Activated naive CD4-positive, alpha-beta T cell treated with anti-CD3 and anti-CD28 coated beads, Interleukin-2, amount 50 U/mL, for 16 hours (primary cell): ENCODE measurements at places on chromosomes 11 and 22.

GRCh38 chr11:95991545-95991944 is 67.6 kb upstream of the MTMR2 start:
- no peak for DNase-seq

- DNase-seq = no peak
Measured at GRCh38 chr11:31870609-31871309, 59.6 kb upstream of the PAX6 start.

- no peak for DNase-seq
Measured at GRCh38 chr11:43845816-43846215, 34.8 kb upstream of the ALKBH3 start.

DNA sequence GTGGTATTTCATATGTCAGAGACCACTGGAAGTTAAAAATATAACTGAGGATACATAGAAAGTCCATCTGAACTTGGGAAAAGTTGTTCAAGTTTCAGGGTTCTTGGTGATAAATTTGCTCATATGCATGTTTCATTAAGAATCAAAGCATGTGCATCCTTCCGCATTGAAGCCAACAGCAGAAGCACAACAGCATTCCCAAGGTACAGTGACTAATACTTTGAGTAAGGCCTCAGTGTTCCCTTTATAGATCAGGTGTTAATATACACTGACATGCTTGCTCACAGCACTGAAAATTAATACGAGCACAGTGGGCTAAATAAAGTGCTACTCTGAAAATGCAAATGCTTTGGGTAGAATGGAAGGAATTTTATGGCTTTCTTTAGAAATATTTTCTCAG is 691.1 kb downstream of the METTL15 start:
- no peak for DNase-seq

DNA sequence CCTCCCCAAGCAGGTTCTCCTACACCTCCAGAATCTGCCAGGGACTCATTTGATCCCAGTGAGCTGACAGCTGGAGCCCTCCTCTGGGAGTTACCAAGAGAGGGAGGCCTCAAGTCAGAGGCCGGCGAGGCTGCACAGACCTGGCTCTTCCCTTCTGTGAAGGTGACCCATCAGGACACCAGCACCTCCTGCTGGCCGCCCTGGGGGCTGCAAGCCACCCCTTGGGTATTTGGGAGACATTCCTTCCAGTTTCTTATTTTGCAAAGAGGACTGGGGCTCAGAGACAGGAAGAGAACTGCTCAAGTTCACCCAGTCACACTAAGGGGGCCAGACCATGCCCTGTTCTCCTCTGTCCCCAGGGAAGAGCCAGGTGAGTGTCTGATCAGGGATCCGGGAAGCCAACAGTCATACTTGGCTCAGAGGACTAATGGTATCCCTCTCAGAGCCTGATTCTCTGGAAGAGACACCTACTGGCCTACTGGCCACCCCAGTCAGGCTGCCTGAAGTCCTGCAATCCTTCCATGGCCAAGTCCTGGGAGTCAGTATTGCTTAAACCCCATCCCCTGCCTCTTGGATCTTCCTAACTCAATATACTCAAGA is 40.5 kb upstream of the RIC3 start:
- DNase-seq = no peak

DNA sequence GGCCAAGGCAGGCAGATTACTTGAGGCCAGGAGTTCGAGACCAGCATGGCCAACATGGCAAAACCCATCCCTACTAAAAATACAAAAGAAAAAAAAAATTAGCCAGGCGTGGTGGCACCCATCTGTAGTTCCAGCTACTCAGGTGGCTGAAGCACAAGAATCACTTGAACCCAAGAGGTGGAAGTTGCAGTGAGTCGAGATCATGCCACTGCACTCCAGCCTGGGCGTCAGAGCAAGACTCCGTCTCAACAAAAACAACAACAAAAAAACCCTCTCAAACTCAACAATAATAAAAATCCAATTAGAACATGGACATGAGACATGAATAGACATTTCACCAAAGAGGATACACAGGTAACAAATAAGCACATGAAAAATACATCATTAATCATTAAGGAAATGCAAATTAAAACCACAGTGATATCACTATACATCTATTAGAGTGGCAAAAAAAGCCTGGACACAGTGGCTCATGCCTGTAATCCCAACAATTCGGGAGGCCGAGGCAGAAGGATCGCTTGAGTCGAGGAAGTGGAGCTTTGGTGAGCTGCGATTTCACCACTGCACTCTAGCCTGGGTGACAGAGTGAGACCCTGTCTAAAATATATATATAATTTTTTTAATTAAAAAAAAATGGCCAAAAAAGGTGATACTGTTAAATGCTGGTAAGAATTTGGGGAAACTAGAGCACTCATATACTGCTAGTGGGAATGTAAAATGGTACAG is 12.7 kb upstream of the SEPTIN5 start:
- DNase-seq = no peak

- DNase-seq = no peak
Measured at GRCh38 chr22:35997438-35997837, 31.2 kb downstream of the RBFOX2 start.

DNA sequence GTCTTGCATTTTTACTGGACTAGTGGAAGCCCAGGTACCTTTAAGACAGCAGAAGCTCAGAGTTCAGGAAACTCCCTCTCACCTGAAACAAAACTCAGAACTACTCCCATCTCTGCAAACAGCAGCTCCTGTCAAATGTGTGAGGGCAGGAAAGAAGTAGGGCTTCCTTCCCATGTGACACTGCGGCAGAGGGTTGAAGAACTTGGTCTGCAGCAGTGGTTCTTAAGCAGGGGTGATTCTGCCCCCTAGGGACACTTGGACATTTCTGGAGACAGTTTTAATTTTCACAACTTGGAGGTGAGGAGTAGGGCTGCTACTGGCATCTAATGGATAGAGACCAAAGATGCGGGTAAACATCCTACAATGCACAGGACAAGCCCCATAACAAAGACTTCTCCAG is 63.4 kb downstream of the RCN1 start:
- DNase-seq = no peak

DNA sequence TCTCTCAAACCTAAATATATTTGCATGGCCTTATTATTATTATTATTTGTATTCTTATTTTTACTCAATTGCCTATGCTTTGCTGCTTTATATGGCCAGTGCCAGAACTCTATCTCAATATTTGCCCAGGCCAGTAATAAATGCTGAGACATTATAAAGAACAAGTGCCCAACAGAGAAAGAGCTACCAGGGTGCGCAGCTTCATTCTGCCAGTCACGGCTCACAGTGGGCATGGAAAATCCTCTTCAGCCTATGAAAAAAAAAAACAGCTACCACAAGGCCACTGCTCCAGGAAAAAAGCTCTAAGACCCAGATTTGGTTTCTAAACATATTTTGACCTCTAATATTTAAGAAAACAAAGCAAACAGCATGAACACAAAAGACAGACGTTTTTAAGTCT is 1223.6 kb downstream of the LRRC4C start:
- no peak for DNase-seq

GRCh38 chr11:69985641-69986439 is 92.3 kb upstream of the ANO1 start:
- DNase-seq = no peak

- DNase-seq = peak; percentile 31
Measured at GRCh38 chr11:43868852-43869567, 11.6 kb upstream of the ALKBH3 start.

DNA sequence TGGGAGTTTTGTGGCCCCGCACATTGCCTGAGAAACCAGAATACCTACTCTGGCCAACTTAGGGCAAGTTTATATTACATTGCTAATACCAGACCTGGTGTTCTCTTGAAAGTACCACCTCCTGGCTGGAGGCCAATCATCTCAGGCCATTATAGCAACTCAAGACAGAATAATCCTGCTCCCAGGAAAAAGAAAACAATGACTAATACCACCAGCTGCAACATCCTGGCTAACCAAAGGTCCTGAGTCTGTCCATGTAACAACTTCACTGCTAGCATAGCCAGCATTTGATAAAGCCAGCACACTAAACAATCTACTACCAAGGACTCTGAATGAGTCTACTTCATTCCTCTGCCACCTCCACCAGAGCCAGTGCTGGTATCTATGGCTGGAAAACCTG is 1298.7 kb upstream of the CNTN5 start:
- no peak for DNase-seq

DNA sequence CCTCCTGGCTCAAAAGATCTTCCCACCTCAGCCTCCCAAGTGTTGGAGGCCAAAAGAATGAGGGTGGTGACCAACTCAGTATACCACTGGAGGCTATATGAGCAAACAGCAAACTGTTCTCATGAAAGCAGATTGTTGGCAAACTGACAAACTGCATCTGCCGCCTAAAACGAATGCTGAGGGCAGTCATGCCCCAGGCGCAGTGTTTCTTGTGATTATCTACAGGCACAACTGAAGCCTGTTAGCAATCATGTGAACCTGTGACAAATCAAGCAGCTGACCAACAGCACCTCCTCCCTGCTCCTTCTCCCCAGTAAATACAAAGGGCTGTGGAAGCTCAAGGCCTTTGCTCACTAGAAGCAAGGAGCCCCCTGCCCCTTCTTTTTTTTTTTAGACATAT is 47.8 kb downstream of the BTBD10 start:
- no peak for DNase-seq

- DNase-seq = no peak
Measured at GRCh38 chr11:133896028-133896427, 50.7 kb upstream of the SPATA19 start.

DNA sequence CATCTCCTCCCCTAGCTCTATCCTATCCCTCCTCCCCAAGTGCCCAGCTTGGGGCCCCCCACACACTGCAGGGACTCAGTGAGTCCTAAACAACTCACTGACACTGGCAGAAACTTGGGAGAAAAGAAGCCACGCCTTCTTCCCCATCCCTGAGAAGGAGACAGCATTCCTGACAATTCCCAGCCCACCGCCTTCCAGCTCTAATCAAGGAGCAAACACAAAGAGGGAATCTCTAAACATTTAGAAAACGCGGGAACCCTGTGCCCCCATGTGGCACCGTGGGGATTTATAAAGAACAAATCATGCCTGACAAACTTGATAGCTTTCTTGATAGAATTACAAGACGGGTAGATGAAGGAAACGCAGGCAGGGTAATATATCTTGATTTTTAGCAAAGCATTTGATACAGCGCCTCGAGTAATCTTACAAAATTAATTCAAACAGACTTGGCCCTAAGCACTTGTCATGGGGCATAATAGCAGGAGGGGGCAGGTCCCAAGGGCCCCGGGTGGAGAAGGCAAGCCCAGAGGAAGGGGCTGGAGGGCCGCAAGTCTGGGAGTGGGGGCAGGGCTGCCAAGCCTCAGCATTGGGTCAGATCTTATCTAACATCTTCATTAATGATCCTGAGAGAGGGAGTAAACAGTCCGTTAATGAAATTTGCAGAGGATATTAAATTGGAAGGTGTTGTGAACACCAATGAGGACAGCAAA is 4.5 kb downstream of the CHST1 start:
- DNase-seq = no peak

GRCh38 chr11:79090191-79090705 is 350.6 kb downstream of the TENM4 start:
- DNase-seq = no peak

DNA sequence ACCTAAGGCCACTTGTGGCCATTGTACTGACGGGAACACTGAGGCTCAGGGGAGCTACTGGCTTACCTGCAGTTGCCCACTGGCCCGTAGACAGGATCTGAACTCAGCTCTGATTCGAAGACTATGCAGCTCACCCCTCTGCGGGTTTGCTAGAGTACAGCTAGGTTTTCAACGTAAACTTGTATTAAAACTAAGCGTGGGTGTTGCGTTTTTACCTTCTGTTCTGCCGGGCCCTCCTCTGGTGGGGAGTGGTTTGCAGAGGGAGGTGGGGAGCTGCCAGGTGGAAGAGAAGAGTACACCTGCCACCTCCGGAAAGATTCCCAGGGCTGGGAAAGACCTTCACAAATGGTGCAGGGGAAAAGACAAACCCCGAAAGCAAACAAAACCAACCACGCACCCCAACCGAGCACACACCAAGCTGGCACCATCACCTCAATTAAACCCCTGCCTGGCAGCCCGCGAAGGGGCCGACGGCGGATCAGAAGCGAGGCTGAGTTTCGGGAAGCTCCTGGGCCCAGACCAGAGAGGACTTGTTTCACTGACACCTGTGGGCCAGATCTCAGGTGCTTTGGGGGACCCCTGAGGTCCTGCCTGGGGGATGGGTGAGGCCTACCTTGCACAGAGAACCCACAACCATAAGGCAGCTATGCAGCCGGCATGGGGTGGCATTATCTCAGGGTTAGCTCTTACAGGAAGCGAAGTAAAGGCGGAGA is 37.7 kb downstream of the SHISAL1 start:
- no peak for DNase-seq

- no peak for DNase-seq
Measured at GRCh38 chr11:95702526-95702925, 87.1 kb downstream of the FAM76B start.

GRCh38 chr11:78990261-78990660 is 415.6 kb upstream of the NARS2 start:
- DNase-seq = no peak

GRCh38 chr22:28773461-28773867 is 969 bp downstream of the CCDC117 start:
- no peak for DNase-seq

GRCh38 chr22:24400726-24401596 is 26.4 kb upstream of the ADORA2A start:
- DNase-seq = no peak

DNA sequence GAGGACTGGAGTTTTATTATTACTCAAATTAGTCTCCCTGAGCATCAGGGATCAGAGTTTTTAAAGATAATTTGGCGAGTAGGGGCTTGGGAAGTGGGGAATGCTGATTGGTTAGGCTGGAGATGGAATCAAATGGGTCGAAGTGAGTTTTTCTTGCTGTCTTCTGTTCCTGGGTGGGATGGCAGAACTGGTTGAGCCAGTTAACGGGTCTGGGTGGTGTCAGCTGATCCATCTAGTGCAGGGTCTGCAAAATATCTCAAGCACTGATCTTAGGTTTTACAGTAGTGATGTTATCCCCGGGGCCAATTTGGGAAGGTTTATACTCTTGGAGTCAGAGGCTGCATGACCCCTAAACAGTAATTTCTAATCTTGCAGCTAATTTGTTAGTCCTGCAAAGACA is 1.1 kb downstream of the OR5A2 start:
- DNase-seq = no peak

DNA sequence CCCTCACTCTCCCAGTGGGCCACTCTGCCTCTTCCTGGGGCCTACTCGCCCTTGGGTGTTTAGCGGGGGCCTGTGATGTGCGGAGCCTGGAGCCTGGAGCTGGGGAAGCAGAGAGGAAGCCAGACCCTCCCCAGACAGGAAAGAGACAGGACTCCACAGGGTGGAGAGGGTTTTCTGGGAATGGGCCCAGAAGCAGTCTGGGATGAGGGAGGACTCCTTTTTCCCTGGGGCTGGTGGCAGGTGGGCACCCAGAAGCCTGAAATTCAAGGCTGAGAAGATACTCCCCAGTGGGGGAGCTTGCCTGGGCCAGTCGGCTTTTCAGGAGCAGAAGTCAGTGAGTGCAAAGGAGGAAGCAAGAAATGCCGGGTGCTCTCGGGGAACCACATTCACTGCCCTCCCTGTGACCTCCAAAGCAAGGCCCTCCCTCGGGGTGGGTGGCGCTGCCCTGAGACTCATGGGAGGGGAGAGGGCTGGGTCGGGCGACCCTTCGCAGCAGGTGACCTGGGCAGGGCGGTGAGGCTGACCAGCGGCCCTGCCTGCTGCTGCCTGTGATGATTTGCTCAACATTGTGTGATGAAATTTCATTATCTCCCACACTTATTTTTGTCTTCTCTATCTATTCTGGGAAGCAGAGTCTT is 1377.4 kb downstream of the BRD1 start:
- no peak for DNase-seq
